OCI-LY7 (cell line): ENCODE measurements at places on chromosomes 2 and 18. TPM values are rescaled to one million over a fixed set of nuclear protein-coding genes. Genes with fewer than 3 reads are reported as not detected.

- no peak for DNase-seq
Observed at GRCh38 chr18:37435996-37436395, 129.6 kb downstream of the CELF4 start.

DNA sequence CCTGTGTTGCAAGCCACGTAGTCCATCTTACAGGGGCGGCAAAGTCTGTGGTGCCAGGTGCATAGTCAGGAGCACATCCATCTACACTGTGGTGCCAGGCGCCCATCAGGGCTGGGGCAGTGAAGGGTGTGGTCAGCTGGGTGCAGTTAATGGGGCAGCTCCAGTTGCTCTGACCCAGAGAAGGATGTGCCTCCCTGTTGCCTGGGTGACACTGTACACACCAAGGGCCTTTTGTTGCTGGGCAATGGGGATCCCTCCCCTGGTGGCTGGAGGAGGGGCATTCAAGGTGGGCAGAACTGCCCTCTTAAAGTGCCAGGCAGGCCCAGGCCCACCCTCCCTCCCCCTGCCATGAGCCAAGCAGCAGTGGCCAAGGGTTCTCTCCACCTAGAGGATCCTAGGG is 28.3 kb upstream of the IMP4 start:
- DNase-seq: no peak

- DNase-seq: no peak
Observed at GRCh38 chr18:25192065-25192464, 159.9 kb downstream of the ZNF521 start.

GRCh38 chr2:113276761-113277425 is 1.8 kb downstream of the PAX8 start:
- no peak for DNase-seq

GRCh38 chr18:78643004-78643403 is 336.6 kb upstream of the SALL3 start:
- peak; percentile 69 for DNase-seq

DNA sequence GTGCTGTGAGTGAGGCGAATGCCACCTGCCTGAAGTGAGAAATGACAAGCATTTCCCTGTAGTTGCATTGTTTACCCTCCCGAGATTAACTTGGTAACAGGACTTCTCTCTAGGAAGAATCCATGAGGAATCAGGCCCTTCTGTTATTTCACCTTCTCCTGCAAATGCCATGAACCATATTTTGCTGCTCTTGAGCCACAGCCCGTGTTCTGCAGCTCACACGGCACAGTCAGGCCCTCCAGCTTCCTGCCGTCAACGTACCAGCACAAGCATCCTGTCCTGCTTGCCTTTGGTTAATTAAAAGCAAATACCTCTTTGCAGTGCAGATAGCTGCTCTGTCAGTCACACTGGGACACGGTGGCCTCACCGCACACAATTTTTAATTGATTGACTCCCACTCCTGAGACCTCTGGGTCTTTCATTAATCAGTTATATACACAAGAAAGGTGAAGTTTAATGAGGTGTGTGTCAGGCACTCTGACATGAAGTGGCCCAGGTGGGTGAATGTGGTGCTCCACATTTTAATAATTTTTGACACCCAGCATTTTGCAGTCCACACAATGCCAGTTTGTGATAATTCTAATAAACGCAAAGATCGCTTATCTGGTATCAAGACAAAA is 95.3 kb upstream of the ASB18 start:
- DNase-seq: no peak

DNA sequence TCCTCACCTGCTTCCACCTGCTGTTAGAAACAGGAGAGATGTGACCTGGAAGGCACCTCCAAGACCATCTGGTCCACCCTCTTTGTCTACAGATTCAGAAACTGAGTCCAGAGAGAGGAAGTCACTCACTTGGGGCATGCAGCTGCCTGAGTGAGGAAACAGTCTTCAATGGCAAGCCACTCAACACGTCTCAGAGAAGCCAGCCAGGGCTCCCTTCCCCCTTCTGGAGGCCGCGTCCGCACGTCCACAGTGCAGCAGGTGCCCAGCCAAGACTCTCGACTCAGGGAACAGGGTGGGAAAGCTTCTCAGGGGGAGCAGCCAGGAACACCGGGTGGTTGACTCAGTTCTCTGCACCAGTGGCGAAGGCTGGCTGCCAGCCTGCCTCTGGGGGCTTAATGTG is 201.7 kb downstream of the BCL11A start:
- peak; percentile 93 for DNase-seq

- DNase-seq: no peak
Observed at GRCh38 chr18:34901299-34901698, 139.9 kb upstream of the MAPRE2 start.

DNA sequence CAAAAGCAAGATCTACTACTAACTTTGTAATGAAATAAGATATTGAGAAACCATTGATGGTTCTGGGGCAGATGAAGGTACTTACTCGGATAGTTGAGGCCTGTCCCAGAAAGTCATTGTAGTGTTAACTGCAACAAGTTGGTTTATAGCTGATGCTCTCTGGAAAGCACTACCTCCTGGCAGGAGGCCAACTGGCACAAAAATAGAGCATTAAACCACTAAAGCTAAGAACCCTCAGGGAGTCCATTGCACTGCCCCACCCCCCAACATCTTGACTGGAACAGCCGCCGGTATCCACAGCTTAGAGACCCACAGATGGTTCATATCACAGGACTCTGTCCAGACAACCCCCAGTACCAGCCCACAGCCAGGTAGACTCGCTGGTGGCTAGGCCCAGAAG is 552.5 kb upstream of the CRIM1 start:
- no peak for DNase-seq

GRCh38 chr2:76667821-76668271 is 854.3 kb downstream of the LRRTM4 start:
- DNase-seq: no peak

Gene SMAD2
- total RNA-seq: 81.1 and 84.8 TPM in 2 replicates

Gene ST8SIA3
- total RNA-seq: not detected in 2 replicates

Gene SLC4A3
- not detected in 2 replicates for total RNA-seq

Gene SERPINB10
- total RNA-seq: not detected in 2 replicates

Gene BMP10
- total RNA-seq: not detected in 2 replicates
